ENCODE measurements at places on chromosomes 7 and 10. TPM values are rescaled to one million over a fixed set of nuclear protein-coding genes. Genes with fewer than 3 reads are reported as not detected.

GRCh38 chr7:114432061-114432460, 17.4 kb downstream of the FOXP2 start:
- DNase-seq = no peak

DNA sequence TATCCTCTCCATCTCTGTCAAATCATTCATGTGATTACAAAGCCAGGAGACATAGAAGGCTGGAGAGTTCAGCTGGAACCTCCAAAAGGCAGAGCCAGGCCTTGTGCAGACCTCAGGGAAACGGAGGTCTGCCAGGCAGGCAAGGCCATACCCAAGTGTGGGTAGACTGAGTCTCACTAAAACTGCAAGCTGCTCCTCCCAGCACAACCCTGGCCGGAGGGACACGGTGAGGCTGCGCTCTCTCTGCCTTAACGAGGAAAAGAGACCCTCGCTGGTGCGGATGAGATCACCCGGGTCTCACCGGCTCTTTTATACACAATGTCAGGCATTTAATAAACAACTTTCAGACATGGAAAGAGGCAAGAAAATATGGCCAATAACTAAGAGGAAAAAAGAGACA, 66.1 kb upstream of the INPP5A start:
- DNase-seq = no peak

SPAM1 gene
- not detected for total RNA-seq

DNA sequence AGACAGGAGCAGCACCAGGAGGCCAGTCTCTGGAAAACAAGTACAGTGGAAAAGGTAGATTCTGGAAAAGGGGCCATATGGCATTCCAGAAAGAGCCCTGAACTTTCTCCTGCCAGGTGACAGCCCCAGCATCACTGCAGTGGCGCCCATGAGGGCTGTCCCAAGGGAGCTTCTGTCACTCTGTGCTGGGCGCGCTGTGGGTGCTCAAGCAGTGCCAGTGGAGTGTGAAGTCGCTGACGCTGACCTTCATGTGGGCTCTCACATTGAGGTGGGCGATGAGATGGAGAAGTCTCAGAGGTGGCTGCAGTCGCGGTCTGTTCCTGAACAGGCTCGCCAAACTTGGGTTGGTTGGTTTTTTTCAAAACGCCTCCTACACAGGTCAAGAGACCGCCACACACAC, 38.2 kb downstream of the FKBP6 start:
- no peak for DNase-seq

DNA sequence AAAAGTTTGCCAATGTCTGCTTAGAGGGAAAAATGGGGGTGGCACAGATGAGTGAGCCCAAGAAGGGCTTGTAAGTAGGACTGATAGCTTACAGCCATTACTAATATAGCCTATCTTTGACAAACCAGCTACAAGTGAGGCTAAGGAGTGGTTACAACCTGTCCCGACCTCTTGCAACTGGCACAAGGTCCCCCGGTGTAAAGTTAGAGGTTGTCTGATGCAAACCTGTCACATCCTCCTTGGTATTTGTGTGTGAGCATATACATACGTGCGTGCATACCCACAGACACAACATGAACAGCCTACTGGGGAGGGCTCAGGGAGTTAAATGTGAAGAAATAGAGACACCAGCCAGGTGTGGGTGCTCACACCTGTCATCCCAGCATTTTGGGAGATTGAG, 14.6 kb downstream of the ADAP1 start:
- DNase-seq = peak; percentile 1
